ENCODE measurements at places on chromosomes 11 and 22. TPM values are rescaled to one million over a fixed set of nuclear protein-coding genes. Genes with fewer than 3 reads are reported as not detected.

The LIF gene
- 1.4 TPM for polyA plus RNA-seq

The MMP13 gene
- not detected for polyA plus RNA-seq

The CLCF1 gene
- 2.7 TPM for polyA plus RNA-seq

The CCDC73 gene
- 1.0 TPM for polyA plus RNA-seq

The C11orf42 gene
- 28.9 TPM for polyA plus RNA-seq

The MAP4K2 gene
- 14.9 TPM for polyA plus RNA-seq

All from testis (tissue), 5 donors.